Stimulated activated CD8-positive, alpha-beta memory T cell treated with anti-CD3 and anti-CD28 coated beads, Interleukin-7, amount 100 ng/mL, for 48 hours (primary cell): ENCODE measurements at places on chromosomes 6 and 20.

DNA sequence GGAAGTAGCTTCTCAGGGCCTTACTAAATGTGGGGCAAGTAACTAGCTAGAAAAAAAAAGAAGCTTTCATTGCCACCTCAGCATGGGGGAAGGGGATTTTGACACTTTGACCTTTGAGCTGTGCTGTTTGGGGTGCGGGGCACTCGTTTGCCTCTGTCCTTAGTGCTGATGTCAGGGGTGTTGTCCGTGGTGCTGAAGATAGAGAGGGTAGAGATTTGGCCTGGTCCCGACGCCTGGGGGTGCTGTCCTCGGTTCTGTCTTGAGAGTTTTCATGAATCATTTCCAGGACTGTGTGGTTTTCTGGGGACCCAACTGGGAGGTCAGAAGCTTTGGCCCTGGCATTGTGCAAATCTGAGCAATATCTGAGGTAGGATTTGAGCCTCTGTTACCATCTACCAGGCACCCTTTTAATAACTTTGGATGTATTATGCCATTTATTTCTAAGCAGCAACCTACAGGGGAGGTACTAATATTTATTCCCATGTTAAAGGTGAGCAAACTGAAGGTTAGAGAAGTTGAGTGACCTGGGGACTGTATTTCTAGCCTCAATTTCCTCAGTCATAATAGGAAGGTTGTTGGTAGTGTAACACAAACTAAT, 78.0 kb downstream of the DLGAP4 start:
- DNase-seq, result peak; percentile 10

GRCh38 chr6:43722920-43723545, 35.4 kb upstream of the MRPS18A start:
- DNase-seq, result no peak

- no peak for DNase-seq
These were observed 222.0 kb upstream of the SGK1 start for GRCh38 chr6:134539865-134540323.

DNA sequence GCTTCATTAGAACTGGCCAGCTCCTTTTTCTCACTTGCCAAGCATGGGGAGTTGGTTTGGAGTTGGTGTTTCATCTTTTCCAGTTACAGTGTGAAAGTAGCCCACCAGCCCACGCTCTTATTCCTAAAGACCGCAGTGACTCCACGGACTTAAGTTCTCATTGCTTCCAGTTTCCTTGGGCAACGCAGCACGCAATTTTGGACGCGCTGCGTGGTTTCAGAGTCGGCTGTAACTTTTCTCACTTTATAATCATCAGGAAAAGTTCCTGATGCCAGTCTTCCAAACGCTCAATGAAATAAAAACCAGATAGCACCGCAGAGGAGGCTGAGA, 381 bp upstream of the PEX7 start:
- DNase-seq, result no peak

GRCh38 chr6:78995946-78996345, 82.1 kb downstream of the PHIP start:
- no peak for DNase-seq

DNA sequence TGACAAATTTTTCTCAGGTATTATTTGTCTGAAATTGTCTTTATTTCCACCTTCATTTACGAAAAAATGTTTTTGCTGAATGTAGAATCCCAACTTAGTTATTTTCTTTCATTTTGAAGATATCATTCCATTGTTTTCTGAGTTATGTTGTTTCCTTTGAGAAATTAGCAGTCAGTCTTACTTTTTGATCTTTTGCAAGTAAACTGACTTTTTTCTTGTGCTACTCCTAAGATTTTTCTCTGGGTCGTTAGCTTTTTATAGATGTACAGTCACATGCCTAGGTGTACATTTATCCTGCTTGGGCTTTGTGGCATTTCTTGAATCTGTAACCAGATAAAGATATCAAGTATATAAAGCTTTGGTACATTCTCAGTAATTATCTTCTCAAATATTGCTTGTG, 29.6 kb upstream of the ASIP start:
- DNase-seq, result no peak

GRCh38 chr6:167314180-167314821, 10.6 kb upstream of the TTLL2 start:
- no peak for DNase-seq

DNA sequence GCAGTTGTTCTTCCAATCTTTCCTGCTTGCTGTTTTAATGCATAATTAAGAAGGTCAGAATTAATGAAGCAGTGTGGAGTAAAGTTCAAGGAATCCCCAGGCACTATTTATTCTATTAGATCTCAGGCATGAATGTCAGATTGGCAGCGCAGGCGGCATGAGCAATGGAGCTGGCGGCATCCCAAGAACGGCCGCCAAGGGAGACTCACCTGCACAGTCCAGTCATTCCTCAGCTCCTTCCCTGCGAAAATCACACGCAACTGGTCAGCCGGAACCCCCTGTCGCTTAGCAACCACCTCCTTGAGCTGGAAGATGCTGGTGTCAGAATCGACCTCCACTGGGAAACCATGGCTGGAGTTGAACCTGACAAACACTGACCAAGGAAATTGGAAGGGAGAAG, 284.5 kb downstream of the PRKN start:
- no peak for DNase-seq

DNA sequence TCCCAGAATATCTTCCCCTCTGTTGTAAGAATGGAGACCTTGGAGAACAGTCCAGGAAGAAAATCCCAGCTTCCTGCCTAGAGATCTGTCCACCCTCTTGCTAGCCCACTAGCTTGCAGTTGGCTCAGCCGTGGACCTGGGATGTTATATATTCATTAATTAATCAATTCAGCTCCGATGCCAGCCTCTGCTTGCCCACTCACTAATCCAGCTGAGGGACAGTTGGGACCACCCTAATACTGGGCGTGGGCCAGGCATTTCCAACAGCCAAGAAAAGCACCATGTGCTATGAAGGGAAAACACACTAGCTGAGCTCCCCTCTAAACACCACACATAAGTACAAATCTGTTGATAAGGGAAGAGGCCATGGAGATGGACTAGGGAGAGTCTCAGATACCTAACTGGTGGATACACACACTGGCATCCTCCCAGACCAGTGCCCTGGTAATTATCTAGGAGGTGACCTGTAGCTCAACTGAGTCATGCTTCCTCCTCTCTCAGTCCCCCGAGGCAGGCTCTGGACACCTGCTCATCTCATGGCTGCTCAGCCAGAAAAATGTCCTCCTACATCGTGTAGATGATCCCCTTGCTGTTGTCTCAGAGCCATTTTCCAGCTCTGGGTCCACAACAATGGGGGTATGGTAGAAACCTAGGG, 78.9 kb downstream of the ANKRD60 start:
- DNase-seq, result no peak

DNA sequence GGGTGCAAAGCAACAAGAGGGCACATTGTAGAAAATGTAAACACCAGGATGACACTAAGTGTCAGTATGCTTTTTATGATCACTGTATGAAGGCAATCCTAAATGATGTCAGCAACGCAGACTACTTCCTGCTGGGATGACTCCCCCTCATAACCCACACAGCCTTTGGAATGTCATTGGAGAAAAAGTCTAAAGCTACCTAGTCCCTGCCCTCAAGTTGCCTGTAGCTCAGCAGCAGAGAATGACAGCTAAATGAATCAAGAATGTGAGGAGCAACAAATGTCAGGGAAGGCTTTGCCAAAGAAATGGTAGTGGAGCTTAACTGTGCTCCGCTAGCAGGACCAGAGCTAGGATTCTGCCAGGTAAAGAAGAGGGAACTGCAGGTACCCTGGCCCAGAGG, 555.6 kb downstream of the CD83 start:
- DNase-seq, result no peak

GRCh38 chr20:24388828-24389380, 80.5 kb upstream of the SYNDIG1 start:
- no peak for DNase-seq

DNA sequence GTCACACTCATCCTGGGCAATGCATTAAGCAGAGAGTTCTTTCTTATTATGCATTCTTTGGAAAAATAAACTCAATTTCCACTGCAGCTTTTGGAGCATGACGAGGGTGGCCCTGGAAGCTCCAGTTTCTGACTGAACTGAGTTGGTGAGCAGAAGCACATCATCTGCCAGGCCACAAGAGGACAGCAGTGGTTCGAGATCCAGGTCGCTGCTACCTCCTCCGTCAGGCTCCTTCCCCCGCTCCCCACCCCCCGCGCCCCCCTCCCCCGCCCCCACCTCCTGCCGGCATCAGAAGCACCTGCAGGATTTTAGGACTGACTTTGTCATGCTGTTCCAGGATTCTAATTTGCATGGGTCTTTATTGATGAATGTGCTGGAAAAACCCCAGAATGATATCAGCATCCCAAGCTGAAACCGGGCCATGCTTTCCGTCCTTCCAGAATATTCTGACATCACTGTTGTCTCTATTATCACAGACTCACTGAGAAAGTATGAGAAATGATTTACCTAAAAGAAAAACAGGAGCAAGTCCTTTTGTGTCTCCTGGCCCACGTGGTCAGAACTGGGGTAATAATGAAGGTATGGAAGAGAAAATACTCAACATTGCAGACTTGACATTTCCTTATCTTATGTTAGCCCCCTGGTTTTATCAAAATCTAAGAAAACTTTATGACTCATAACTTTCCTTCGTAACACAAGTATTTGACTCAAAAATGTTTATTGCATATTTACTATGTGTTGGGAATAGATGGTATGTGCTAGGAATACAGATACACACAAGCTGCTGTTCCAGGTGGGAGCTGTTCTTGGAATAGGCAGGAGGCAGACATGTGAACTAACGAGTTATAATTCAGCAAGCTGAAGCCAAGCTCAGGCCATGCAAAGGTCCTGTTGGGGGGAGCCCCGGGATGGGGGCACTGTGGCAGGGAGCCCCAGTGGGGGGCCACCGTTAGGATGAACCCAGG, 220.2 kb upstream of the EXOC2 start:
- DNase-seq, result no peak

- DNase-seq, result no peak
These were observed 452 bp downstream of the TRAF3IP2 start for GRCh38 chr6:111605100-111605751.

DNA sequence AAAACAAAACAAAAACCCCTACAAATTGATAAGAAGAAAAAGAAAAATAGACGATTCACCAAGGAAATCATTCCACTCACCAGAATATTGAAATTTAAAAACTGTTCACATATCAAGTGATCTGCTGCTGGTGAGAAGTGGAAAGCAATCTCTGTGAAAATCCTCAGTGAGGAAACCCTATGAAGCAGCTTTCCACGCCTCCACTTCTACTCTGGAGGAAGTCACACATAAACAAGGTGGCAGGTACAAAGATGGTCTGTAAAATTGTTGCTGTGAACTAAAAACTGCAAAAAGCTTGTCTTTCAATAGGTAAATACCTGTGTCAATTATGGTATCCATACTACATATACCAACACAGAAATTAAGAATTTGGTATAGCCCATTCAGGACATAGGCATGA, 18.5 kb downstream of the CD164 start:
- DNase-seq, result no peak

DNA sequence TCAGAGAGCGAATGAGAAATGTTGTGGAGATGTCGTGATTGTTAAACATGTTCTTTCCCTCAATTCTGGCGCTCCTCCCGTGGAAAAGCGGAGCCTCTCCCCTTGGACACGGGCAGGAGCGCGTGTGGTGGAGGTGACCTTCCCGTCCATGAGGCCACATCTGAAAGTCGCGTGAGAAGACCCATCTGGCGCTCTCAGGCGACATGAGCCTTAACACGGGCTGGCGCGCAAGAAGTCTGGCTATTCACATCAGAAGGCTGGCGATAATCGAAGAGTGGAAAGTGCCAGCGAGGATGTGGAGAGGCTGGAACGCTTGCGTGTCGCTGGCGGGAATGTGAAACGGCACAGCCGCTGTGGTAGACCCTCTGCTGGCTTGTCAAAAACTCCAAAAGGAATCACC, 341.3 kb downstream of the ZFAND3 start:
- no peak for DNase-seq

DNA sequence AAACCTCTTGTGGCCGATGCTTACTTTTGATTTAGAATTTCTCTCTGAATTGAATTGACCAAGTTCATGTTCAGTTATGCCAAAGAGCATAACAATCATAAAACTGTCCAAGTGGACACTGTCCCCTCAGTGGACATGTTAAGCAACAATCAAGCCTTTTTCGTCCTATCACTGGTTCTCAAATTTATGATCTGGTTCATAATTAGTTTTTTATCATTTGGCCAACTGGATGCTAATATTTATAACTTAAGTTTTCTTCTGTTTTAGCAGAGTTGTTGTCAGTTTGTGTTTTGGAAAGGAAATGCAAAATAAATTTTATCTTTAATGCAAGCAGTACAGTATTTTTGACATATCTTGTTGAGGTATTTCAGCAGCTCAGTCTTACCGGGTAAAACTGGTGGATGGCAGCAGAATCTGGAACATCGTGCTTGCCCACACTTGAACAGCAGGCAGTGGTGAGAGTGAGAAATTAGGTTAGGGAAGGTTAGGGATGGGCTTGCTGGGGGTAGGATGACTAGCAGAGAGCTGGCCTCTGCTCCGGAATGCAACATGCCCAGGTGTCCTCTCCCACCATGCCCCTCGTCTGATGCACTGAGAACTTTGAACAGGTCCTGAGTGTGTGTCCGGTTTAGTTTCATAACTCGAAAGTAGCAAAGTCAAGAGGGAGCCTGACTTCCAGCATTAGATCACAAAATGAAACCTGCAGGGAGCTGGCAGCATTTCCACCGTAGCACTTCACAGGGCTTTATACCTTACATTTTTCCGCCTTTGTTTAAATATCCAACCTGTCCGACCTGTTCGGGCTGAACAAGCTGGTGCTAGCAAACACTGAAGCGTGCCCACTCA, 93.1 kb downstream of the RREB1 start:
- DNase-seq, result no peak

DNA sequence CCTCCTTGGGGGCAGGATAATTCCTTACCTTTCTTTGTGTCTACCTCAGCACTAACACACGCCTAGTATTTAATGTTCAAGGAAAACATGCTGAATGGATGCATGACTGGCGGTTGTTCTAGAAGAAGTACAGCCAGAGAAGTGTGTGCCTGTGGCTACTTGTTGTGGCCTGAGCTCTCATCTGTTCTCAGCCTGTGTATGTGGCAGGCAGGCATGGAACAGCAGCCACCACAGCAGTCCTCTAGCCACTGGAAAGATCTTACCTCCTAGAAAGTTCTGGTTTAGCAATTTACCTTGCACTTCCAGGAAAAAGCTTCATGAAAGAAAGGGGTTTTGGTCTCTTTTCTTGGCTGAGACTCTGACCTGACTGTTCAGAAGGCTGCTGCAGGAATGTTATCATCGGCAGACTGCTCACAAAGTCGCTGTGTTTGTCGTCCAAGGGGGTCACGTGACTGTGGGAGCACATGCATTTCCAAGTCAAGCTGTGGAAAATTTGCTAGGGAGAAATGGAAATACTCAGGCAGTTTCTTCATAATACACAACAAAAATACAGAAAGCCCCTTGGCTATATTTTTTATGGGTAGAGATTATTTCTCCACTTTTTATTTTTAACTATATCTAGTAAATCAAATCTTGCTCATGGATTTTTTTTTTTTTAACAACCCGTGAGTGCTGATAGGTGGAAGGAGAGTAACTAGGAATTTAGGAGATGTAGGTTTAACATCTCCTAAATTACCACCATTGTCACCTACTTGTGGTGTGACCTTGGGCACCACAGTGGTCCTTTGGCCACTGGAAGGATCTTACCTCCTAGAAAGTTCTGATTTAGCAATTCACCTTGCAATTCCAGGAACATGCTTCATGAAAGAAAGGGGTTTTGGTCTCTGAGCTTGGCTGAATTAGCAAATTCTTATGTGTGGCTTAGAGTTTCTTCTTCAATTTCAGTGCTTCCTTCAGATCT, 110.8 kb upstream of the GPR6 start:
- no peak for DNase-seq
